ENCODE measurements at places on chromosomes 4 and X.
A peak's percentile ranks its signal among the peaks of the same experiment; 100 is the strongest.

- no peak for DNase-seq
Observed at GRCh38 chr4:100258675-100259074, 68.4 kb upstream of the DDIT4L start.

DNA sequence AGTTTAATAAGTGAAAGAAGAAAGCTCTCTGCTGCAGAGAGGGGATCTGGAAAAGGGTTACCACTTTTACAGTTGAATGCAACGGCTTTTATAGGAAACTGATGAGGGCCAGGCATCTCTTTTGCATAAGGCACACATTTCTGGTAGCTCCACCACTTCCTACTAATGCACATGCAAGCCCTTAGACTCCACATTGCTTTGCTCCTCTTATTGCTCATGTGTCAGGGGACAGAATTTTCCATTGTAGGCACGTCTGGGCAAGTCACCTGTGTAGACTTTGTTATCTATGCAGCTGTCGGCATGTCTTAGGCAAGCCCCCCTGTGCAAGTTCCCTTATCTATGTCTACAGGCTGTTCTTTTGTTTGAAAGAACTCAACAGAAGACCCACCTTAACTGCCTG is 294.6 kb upstream of the STS start:
- no peak for DNase-seq

DNA sequence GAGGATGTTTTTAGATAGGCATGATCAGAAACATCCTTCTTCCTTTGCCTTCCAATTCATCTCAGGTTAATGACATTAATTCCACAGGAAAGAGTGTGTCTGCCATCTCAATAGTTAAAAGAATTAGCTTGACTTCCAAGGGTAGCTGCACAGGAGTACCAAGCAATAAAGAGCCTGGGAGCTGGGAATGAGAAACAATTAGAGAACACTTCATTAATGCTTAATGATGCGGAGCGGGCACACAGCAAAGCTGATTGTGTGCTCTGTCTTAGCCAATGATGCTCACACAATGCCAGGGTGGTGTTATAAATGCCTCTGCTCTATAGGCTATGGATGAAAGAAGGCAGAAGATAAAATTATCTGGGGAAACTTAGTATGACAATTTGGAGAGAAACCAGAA is 1052.5 kb upstream of the LCORL start:
- no peak for DNase-seq

DNA sequence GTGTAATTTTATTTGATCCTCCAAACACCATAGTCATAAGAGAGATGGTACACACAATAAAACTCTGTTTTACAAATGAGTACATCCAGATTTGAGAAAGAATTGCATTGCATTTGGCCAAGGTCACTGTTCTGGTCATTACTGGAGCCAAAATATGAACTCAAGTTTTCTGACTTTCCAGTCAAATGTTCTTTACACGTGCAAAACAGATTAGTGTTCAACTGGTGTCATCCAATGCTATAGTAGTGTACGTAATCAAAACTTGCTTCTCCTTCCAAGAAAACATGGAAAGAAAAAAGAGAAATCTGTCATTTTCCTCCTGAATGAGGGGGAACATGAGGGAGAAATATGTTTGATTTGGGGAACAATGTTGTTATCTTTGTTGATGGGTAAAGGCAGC is 291.9 kb downstream of the NAF1 start:
- no peak for DNase-seq

DNA sequence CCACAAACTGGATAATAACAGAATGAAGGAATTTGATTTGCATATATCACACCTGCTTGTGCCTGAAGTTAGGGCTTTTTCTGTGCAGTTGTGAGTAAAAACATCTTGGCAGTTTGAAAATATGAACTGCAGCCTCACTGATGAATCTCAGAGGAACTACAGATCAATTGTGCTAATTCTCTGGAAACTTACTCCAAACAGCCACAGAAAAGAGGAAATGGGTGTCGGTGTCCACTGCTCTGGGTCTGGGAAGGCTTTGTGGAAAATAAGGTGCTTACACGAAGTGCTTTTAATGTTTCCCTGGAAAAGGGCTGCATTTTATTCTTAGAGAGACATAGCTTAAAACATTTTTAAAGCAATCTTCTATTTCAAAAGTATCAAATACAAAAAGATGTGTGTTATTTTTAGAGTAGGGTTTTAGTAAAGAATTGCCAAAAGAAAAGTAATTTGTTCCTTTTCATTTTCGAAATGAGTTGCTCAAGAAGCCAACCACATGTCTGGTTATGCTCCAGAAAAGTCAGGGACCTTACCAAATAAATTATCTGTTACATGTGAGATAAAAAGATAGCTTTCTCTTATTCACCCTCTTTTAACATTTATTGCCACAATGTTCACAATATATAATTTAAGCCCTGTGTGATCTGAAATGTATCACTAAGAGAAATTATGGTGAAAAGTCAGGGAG is 240.1 kb downstream of the FRAS1 start:
- DNase-seq, result no peak

- DNase-seq, result no peak
Observed at GRCh38 chrX:15790769-15791290, 546 bp downstream of the ZRSR2 start.

- DNase-seq, result no peak
Observed at GRCh38 chr4:29320947-29321620, 1399.1 kb upstream of the PCDH7 start.

- no peak for DNase-seq
Observed at GRCh38 chrX:2489446-2490445, 11.0 kb downstream of the DHRSX start.

DNA sequence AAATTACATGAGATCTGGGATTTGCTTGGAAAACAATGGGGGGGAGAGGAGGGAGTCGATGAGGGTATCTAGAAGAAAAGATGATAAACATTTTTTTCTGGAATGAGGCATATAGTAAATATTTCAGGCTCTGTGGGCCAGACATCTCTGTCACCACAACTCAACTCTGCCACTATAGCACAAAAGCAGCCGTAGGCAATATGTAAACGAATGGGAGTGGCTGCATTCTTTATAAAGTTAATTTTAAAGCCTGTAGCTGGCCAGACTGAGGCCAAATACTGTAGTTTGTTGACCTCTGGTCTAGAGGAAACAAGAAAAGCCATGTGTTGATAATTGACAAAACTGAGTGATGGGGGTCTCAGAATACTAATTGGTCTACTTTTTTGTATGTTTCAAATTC is 14.1 kb upstream of the TCEANC start:
- DNase-seq, result no peak

DNA sequence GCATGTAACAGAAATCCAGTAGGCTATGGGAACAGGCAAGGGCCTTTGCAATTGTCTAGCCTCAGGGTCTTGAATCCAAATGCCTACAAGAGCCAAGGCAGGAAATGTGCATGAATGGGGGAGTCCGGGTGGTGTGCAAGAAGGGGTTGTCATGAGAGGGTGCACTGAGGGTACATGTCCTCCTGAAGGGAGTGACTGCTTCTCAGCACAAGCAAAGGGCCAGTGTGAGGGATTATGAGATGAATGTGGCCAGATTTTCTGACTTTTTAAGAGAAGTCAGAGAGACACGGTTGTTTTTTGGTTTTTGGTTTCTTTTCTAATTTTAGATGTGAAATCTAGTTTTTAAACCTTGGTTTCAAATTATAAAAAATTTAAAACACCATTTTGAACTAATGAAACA is 76.5 kb upstream of the LSM6 start:
- no peak for DNase-seq

GRCh38 chr4:40254608-40255392 is 58.0 kb downstream of the RHOH start:
- no peak for DNase-seq

DNA sequence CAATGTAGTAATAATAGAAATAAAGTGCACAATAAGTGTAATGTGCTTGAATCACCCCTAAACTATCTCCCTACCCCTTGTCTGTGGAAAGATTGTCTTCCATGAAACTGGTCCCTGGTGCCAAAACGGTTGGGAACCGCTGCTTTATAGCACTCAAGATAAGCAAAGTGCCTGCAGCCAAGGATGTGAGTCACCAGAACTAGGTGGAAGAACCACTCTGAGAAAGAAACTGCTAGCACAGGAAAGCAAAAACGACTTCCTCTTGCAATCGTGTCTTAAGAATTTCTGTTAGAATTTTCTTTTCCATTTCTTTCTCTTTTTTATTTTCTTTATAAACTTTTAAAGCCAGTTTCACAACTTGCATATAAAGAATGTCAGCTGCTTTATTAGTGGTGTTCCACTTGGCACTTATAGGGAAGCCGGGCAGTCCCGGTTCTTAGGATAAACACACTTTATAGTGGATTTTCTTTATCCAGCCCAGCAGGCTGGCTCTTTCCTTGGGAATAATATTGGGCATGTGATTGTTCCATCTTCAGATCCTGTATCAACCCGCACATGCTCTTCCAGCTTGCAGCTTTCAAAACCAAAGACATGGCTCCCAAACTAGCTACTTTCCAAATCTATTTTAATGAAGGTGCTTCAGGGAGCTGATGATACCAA is 32.3 kb upstream of the CXCL8 start:
- no peak for DNase-seq

GRCh38 chrX:150767475-150768131 is 74.4 kb downstream of the MTMR1 start:
- DNase-seq, result no peak

DNA sequence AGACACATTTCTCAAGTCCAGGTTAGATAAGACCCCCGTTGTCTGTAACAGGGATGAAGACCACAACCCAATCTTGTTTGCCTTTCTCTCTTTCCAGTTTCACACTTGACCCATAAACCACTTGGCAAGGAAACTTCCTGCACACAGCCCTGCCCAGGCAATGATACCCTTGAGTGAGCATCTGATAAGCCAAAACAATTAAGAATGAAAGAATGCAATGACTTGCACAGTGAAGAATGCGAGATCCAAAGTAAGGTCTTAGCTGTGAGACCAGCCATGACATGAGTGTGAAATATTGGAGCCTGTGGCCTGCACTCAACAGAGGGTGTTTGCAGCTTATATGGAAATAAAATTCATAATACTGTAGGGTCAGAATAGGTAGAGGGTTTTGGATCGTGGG is 37.9 kb upstream of the MXRA5 start:
- DNase-seq, result peak; percentile 2

DNA sequence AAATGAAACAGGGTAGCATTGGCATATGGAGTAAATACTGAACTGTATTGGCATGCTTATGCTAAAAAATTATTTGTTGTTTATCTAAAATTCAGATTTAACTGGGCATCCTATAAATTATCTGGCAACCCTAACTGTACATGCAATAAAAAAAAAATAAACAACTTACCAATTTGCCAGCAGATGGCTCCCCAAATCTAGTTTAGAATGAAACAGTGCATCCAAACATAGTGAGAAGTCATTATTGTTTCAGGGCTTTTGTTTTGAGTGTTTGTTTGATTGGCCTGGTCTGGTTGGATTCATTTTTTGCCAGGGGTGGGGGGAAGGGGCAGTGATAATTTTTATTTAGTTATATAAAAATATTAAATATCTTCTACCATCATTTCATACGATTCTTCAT is 12.8 kb upstream of the NSUN7 start:
- DNase-seq, result peak; percentile 2

DNA sequence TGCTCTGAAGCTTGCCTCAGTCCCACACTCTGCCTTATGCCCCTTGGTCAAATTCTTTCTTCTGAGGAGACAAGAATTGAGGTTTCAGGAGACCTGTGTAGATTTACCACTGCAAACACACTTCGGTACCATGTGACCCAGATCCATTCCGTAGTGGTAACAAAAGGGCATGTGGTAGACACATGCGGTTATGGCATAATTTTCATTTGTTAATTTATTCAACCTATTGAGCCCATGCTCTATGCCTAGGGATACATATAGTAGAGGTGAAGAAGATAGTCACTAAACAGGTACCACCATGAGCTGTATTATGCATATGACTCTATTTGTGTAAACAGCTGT is 190.9 kb downstream of the NDST4 start:
- DNase-seq, result no peak

GRCh38 chrX:72308566-72309296 is 3.0 kb upstream of the CITED1 start:
- no peak for DNase-seq

GRCh38 chr4:11005300-11005699 is 320.7 kb upstream of the CLNK start:
- no peak for DNase-seq

DNA sequence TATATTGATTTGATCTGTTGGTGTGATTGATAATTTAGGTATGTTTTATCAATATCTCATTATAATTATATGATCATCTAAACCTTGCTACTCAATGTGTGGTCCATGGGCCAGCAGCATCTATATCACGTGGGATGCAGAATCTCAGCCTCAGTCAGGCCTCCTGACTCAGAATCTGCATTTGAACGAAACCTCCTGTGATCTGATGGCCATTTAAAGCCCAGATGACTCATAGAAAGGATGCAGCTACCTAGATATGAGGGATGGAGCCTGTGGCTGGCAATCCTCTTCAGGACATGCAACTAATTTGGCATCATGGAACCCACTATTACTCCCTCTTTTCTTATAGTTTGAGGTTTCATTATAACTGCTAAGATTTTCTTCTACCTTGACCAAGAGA is 11.3 kb upstream of the CHRNA9 start:
- no peak for DNase-seq

DNA sequence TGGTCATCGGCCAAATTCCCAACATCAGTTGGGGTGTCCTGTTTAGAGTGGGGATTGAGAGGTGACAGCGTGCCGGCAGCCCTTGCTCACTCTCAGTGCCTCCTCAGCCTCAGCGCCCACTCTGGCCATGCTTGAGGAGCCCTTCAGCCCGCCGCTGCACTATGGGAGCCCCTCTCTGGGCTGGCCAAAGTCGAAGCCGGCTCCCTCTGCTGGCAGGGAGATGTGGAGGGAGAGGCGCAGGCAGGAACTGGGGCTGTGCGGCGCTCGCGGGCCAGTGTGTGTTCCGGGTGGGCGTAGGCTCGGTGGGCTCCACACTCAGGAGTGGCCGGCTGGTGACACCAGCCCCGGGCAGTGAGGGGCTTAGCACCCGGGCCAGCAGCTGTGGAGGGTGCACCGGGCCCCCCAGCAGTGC is 7.1 kb upstream of the CENPU start:
- no peak for DNase-seq

DNA sequence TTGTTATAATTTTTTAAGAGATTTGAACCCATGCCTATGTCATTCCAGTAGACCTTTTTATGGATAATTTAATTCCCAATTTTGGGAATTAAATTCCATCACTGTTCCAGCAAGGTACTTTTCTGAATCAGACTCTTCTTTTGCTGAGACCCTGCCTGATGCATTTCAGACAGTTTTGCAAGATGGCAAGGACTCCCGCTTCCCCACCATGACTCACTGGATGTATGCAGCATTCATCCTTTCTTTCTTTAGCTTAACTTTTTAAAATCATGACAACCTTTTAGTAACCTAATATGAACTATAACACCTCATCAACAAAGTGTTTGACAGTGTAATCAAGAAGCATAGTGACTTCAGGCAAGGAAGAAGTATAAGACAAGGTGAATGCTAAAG is 178.1 kb upstream of the LEF1 start:
- no peak for DNase-seq

GRCh38 chr4:3267576-3268394 is 18.8 kb downstream of the MSANTD1 start:
- DNase-seq, result no peak

GRCh38 chr4:101155945-101156344 is 191.4 kb downstream of the PPP3CA start:
- no peak for DNase-seq

Data from HS-27A (cell line).